Activated CD4-positive, alpha-beta T cell treated with anti-CD3 and anti-CD28 coated beads, Interleukin-2, amount 10 ng/mL, durations not matched to agents 7 days and 5 days (primary cell): ENCODE measurements at places on chromosomes 6 and 20. TPM values are rescaled to one million over a fixed set of nuclear protein-coding genes. Genes with fewer than 3 reads are reported as not detected.

- no peak for DNase-seq
Measured at GRCh38 chr6:20746805-20747558, 212.7 kb downstream of the CDKAL1 start.

- no peak for DNase-seq
Measured at GRCh38 chr6:153129873-153130514, 1.1 kb downstream of the RGS17 start.

- no peak for DNase-seq
Measured at GRCh38 chr20:8082025-8082424, 50.0 kb upstream of the PLCB1 start.

DNA sequence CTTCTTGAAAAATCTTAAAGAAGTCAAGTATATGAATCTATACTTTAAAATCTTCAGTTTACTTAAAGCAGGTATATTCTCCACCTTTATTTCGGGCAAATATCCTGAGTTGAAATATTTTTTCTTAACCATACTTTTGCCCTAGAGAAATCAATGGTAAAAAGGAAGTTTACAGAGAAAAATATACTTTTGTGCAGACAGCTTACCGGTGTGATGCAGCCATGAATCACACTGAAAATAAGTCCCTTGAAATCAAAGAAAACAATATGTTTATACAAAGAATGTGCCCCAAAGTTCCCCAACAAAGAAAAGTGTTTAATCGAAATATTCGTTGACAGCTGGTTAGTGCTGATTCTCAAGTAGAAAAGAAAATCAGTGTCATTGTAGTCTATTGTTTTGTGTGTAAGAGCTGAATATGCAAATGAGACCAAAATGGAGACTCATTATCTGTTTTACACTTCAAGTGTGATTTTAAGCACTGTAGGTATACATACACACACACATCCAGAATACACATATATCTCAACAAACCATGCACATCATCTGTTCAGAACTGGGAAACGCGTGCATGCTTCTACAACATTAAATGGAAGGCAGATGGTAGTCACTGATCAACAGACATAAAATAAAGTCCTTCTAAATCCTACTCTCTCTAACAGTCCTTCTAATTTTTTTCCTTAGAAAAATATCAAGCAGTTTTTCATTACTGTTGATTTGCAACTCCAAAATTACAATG lies 73.3 kb downstream of the BTBD9 start:
- DNase-seq = no peak

DNA sequence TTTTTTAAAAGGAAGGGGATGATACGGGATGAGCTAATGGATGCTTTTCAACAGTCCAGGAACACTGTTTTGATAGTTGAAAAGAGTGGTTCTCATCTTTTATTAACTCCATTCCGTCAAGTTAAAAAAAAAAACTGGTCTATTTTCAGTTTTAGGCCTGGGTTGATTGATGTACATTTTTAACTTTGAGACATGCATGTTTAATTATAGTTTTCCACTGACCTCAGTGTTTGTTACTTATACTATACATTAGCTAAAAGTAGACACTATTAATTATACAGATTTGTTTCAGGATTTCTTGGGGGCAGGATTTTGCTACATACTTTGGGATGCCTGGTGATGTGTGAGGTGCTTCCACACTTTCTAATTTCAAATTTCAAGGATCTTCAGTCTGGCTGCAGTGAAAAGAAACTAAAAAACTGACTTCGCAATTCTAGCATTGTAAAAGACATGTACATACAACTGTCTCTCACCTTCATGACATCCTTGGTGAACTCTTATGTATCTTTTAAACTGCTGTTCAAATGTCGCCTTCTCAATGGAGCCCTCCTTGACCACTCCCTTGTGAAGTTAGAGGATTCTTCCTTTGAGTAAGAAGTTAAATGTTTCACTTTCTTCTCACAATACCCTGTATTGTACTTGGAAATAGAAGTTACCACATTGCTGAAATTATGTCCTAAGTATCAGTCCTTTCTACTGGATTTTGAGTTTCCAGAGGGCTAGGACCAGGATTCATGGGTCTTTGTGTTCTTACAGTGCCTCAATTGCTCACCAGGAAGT lies 101.7 kb downstream of the TSHZ2 start:
- no peak for DNase-seq

DNA sequence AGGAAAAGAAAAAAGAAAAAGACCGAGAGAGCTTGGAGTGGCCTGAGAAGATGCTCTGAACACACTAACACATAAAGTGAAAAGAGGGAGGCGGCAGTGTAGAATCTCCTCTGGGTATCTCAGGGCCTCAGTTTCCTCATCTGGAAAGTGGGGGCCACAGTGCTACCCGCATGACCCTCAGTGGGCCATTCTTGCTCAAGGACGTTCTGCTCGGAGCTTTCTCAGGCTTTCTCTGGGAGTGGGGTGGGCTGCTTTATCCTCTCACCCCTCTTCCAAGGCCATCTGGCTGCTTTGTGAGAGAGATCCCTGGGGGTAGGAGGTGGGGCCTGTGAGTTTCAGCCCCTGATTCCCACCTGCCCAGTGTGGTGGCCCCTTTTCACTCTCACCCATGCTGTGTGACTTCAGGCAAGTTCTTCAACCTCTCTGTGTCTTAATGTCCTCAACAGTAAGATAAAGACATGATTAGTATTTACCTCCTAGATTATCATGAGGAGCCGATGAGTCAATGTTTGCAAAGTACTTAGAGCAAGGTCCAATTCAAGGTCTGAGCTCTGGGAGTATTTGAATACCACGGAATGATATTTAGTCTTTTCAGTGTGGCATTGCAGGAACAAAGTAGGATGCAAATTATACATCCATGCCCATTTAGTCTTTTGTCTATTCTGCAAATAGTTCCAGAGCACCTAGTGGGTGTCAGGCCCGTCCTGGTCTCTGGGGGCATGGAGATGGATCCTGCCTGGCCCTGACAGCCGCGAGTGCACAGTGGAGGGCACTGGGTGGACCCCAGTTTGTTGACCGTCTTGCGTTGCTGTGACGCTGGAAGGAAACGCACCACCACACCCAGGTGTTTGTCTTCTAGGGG lies 34.3 kb downstream of the SRC start:
- DNase-seq = no peak

- DNase-seq = no peak
Measured at GRCh38 chr6:136757150-136757549, 35.1 kb downstream of the MAP3K5 start.

DNA sequence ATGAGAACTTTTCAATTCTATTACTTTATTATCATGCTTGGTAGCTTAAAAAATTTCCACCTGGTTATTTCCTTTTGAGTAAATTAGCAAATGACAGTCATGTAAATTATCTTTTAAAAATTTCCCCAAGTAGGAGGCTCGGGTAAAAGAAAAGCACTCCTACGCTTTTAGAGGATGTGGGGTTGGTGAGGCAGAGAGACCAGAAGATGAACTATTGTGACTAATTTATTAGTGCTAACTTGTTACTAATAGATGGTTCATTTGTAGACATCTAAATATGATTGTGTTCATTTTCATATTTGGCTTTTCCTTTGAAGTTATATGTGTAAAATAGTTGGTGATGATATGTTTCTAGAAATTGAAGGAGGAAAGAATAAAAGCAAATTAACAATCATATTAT lies 27.0 kb downstream of the ZNF292 start:
- no peak for DNase-seq

DNA sequence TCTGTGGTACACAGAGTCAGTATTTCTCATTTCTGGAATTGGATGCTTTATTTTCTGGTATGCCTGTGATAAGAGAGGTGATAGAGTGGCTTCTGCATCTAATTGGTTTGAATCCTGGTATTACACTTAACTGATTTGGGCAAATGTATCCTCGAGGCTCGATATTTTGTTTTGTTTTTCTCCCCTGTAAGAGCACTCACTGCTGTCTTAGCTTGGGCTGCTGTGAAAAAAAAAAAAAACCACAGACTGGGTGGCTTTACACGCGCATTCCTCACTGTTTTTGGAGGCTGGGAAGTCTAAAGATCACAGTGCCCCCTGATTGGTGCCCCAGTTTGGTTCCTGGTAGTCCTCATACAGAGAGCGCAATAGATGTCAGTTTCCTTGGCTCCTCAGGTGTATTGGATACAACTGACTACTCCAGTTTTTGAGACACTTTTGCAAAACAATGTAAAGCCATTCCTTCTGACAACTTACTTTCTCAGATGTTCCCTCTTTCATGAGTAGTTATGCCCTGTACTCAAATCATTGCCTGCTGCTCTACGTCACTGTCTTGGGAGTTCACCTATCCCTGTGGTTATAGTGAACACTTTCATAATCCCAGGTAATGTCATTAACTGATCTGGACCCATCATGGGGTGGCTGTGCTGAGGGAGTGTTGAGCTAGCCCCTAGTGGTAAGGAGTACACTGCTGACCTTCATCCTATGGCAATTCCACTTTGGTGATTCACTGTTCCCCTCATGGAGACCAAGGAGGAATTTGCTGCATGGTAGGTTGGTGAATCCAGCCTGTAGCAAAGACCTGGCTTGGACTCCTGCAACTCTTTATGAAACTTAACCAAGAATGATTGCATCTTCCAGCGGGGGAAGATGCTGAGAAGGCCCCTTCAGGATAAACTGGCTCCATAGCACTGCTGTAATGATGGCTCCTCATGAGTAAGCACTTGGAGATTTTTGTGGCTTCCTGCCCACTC lies 3.5 kb upstream of the ACAT2 start:
- DNase-seq = no peak

GRCh38 chr20:25286917-25287316 lies 39.0 kb downstream of the PYGB start:
- DNase-seq = no peak

GRCh38 chr20:22410556-22411130 lies 173.7 kb downstream of the FOXA2 start:
- DNase-seq = no peak

DNA sequence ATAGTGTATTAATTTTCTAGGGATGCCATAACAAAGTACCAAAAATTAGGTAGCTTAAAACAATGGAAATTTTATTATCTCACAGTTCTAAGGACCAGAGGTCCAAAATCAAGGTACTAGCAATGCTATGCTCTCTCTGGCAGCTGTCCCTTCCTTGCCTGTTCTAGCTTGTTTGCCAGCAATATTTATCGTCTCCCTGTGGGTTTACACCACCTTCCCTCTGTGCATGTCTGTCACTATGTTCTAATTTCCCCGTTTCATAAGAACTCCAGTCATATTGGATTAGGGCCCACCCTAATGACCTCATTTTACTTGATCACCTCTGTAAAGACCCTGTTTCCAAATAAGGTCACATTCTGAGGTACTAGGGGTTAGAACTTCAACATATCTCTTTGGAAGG lies 217.2 kb downstream of the IBTK start:
- DNase-seq = no peak

DNA sequence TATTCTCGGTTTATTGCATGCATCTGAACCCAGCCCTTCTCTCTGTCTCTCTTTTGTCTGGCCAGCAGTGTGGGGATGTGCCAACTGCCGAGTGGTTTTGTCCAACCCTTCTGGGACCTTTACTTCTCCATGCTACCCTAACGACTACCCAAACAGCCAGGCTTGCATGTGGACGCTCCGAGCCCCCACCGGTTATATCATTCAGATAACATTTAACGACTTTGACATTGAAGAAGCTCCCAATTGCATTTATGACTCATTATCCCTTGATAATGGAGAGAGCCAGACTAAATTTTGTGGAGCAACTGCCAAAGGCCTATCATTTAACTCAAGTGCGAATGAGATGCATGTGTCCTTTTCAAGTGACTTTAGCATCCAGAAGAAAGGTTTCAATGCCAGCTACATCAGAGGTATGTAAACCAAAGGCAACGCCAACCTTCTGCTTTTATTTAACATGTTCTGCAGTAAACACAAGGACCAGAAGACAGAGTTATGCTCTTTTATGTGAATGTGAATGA lies 65.8 kb downstream of the ADGRG6 start:
- no peak for DNase-seq

DNA sequence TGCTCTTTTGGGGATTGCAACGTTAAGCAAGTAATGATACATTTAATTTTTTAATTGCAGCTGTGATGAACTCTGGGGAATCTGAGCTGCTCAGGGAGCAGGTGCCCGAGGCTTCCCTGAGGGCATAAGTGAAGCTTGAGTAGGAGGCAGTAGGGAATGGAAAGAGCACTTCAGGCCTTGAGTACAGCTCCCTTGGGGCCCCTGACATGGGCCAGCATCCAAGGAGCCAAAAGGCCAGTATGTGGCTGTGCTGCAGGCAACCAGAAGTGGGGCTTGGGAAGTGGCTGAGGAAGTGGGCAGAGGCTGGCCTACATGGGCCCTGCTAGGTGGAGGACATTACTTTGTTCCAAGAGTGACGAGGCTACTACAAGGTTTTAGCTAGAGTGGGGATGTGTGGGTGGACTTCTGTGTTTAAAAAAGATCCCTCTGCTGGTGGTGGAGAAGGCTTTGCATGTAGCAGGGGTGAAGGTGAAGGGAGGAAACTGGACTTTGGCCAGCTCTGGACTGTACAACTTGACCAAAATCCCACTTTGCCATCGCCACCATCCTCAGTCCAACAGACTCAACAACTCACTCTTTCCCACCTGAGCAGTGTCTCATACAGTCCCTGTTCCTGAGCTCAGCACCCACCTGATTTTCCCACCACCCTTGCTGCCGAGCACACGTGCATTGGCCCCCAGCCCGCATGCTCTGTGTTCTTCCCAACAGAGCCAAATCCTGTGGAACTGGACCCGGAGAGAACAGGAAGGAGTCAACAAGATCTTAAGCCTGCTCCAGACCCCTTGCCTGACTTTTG lies 10.9 kb upstream of the ZNF831 start:
- DNase-seq = no peak

- no peak for DNase-seq
Measured at GRCh38 chr6:105740946-105741645, 338.2 kb upstream of the PREP start.

DNA sequence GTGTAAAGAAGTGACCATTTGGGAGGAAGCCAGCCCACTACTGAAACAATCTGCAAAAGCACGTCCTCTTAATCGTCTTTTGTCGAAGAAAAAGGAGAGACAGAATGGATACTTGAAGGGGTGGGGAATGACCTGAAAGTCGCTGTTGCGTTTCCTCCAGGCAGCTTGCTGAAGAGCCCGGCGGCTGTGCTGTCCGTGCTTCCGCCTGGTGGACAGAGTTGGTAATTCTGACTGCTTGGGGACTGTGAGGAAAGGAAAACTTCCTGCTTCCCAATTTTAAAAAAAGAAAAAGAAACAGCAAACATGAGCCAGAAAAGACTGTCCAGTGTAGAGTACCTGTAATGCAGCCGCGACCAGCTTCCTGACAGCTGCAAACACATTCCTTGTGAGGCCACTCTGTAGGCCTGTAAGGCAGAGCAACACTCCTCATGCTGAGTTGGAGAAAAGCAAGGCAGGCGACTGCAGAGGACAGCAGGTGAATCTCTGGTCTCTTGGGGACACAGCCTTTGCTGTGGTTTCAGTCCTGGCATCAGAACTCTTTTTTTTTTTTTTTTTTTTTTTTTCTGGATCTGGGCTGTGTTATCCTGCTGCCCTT lies 251.1 kb upstream of the TBX18 start:
- no peak for DNase-seq

FOXA2 gene
- total RNA-seq = not detected

TINAG gene
- total RNA-seq = not detected

CAPN11 gene
- 3.0 TPM for total RNA-seq

SLCO4A1 gene
- 54.2 TPM for total RNA-seq

TP53TG5 gene
- total RNA-seq = not detected

HSPA12B gene
- total RNA-seq = not detected

TNXB gene
- 3.9 TPM for total RNA-seq
